Activated CD8-positive, alpha-beta memory T cell treated with anti-CD3 and anti-CD28 coated beads for 4 hours (primary cell): ENCODE measurements at places on chromosomes 7 and 10.

DNA sequence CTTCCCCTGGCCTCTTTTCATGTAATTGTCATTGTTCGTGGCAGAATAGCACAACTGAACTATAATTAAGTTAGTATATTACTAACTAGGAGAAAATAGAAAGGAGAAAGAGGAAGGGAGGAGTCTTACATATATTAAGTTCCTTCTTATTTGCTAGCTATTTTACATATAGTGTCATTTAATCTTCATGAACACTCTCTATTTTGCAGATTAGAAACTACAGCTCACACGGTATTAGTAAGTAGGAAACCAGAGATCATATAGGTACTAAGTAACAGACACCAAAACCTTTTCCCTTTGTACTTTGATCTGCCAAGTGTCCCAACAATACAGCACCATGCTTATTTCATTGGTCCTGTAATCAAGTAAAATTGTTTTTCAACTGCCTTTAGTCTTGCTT is 202.4 kb upstream of the HPS1 start:
- DNase-seq, result no peak

- no peak for DNase-seq
Measured at GRCh38 chr10:86244297-86245014, 122.1 kb downstream of the GRID1 start.

DNA sequence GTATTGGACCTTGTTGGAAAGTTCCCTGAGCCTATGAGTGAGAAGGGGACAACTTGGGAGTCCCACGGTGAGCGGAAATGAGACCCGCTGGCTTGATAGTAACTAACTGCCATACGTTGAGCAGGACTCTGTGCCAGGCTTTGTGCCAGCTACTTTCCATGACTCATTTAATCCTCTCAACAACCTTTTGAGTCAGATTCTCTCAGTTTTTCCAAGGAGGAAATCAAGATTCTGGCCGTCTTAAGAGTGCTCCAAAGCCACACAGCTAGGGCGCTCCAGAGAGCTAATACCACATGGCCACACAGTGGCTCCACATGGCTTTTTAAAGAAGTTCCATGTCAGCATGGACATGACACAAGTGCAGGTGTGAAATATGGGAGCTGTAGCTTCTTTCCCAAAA is 55.7 kb downstream of the NOD1 start:
- DNase-seq, result no peak

DNA sequence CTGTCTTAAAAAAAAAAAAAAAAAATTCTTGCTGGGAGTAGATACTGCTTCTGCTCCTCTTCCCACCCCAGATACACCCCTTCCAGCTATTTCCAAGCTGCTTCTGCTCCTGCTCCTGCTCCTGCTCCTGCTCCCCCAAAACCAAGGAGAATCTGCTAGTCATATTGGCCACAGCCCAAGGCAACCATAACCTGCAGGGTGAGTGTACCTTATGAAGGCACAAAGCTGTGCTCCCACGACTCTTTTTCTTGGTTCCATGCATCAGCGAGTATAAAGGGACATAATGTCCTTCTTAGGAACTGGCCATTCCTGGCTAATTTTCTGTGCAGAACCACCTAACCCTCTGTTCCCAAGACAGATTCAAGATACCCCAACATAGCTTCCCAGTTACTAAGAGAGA is 129.5 kb upstream of the CDK1 start:
- no peak for DNase-seq

DNA sequence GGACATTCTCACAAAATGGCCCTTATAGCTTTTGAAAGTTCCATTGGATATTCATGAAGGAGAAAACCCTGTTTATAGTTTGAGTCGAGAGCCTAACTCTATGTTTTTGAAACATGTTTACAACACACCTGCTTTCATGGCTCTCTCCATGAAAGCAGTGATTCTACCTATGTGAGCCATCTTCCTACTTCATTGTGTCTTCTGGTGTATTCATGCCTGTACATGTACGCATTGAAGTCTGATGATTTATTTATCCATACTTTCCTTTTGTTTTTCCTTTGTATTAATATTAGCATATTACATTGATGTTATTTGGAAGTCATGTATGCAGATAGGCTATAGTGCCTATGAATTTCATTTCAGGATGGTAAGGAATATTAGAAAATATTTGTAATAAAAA is 58.0 kb downstream of the LAMB4 start:
- no peak for DNase-seq
